T-helper 17 cell (primary cell): ENCODE measurements at places on chromosomes 12 and 14. TPM values are rescaled to one million over a fixed set of nuclear protein-coding genes. Genes with fewer than 3 reads are reported as not detected.

DNA sequence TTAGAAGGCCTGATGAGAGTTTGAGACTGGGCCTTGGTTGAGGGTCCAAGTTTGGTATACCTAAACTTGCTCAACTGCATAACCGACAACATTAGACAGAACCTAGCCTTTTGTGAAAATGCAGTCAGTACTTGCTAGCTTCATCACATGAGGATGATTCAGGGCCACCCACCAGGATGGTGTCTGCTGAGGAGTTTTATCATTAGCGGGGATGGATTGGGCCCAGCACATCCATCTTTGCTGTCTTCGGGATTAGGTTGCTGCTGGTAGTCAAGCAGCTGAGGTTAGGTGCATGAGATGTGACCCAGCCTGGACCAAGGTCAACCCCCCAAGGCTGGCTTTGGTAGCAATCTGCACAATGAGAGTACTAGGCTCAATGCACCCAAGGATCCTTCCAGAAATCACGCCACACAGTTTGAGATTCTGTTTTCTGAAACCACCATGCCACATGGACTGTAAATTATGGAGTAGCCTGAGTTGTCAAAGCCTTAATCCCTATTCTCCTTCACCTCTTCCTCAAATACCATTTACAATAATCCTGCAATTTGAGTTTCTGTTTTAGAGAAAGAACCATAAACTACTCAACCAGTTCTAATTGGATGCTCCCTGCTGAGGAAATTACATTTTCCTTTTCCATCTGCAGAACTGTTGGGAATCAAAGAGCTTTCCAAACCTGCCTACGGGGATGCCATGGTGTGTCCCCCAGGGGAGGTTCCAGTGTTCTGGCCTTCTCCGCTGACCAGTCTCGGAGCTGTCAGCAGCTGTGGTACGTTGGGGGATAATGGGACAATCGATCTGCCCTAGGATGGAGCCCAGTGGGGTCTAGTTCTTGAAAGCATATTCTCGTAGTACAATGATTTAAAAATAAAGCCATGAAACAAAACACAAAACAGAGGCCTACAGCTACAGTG is 61.7 kb downstream of the DGLUCY start:
- no peak for DNase-seq
- H3K4me1 ChIP-seq: peaks cover 14% of the 10 kb centered on the region
- no peak overlapping the region for H3K4me3 ChIP-seq
- no peaks in the 10 kb centered on the region for H3K27me3 ChIP-seq

The C12orf50 gene
- 0.08 TPM for total RNA-seq

DNA sequence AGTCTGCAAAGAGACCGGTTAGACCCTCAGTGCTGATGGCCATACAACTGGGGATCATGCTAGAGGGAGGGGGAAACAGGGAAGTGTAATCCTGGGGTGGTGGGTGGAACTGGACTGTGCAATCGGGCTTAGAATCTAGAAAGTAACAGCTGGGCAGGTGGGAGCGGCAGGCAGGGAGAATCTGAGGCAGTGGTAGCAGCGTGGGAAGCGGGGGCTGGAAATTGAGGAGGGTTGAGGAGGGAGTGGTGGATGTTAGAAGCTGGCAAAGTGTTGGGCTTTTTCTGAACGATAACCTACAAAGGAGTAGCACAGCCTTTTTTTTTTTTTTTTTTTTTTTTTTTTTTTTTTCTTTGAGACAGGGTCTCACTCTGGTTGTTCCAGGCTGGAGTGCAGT is 3.1 kb upstream of the IGFBP6 start:
- DNase-seq: no peak
- H3K4me1 ChIP-seq: peaks cover 25% of the 10 kb centered on the region
- peak overlapping the region; percentile 5 for H3K4me3 ChIP-seq
- H3K36me3 ChIP-seq: peaks cover 2% of the 10 kb centered on the region
- H3K27ac ChIP-seq: no peak overlapping the region

- no peaks in the 10 kb centered on the region for H3K27me3 ChIP-seq
- H3K4me3 ChIP-seq: peak overlapping the region; percentile 83
- H3K36me3 ChIP-seq: peaks cover 2% of the 10 kb centered on the region
- DNase-seq: no peak
- H3K4me1 ChIP-seq: peaks cover 29% of the 10 kb centered on the region
These were observed 1.6 kb upstream of the MANSC4 start for GRCh38 chr12:27781680-27782079.

DNA sequence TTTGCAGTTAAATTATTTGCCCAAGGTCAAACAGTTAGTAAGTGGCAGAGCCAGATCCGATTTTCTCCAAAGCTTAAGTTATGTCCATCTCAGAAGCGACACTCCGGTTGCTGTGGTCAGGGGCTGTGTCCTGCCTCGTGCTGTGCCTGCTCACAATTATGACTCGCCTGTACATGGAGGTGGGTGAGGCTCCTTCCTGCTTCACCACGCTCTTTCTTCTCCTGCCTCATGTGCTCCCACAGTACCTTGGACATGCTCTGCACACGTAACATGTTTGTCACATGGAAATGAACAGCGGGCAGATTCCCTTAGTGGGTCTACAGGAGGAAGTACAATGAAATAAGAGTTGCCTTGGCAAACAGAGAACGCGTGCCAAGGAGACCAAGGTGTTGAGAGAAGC is 62.2 kb upstream of the CCND2 start:
- no peak overlapping the region for H3K4me3 ChIP-seq
- H3K27me3 ChIP-seq: peaks cover 12% of the 10 kb centered on the region
- peaks cover 17% of the 10 kb centered on the region for H3K4me1 ChIP-seq
- no peak for DNase-seq
- H3K27ac ChIP-seq: no peak overlapping the region

- H3K27me3 ChIP-seq: no peaks in the 10 kb centered on the region
- no peak overlapping the region for H3K27ac ChIP-seq
- no peak for DNase-seq
- H3K4me3 ChIP-seq: no peak overlapping the region
- H3K36me3 ChIP-seq: no peaks in the 10 kb centered on the region
- H3K4me1 ChIP-seq: no peaks in the 10 kb centered on the region
These were observed 249.9 kb downstream of the DPF3 start for GRCh38 chr14:72644038-72644437.

The KRT85 gene
- not detected for total RNA-seq

GRCh38 chr12:18819484-18819883 is 81.6 kb downstream of the CAPZA3 start:
- peaks cover 10% of the 10 kb centered on the region for H3K27me3 ChIP-seq
- H3K4me3 ChIP-seq: no peak overlapping the region
- DNase-seq: no peak
- H3K27ac ChIP-seq: no peak overlapping the region

- H3K4me1 ChIP-seq: peaks cover 2% of the 10 kb centered on the region
- no peak overlapping the region for H3K27ac ChIP-seq
- no peak for DNase-seq
These were observed 326.8 kb downstream of the PDZRN4 start for GRCh38 chr12:41514907-41515306.

The C14orf132 gene
- 1.7 TPM for total RNA-seq

DNA sequence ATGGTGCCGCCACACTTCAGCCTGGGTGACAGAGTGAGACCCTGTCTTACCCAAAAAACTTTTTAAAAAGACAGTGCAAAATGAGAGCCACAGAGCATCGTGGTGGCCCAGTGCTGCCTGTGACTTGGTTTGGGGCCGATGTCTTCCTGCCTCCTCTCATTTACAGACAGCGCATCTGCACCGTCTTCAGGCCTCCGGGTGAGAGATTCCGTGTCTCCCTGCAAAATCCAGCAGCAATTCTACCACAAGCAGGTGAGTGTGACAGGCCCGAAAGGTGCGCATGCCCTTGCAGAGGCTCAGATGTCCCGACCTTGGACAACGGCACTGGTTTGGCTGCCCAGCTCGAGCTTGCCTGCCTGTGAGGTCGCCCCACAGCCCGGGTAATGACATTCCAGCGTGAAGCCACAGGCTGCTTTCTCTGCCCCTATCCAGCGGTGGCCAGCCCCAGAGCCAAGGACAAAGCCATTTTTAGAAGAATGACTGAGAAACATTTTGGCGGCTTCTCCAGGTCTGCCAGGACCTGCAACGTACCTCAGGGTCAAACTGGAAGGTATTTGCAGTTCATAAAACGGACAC is 70.3 kb upstream of the RFLNA start:
- no peak for DNase-seq
- no peaks in the 10 kb centered on the region for H3K4me1 ChIP-seq
- H3K27me3 ChIP-seq: peaks cover 53% of the 10 kb centered on the region

GRCh38 chr12:58034712-58035111 is 93.3 kb downstream of the ATP23 start:
- no peaks in the 10 kb centered on the region for H3K4me1 ChIP-seq
- H3K27me3 ChIP-seq: no peaks in the 10 kb centered on the region
- no peaks in the 10 kb centered on the region for H3K36me3 ChIP-seq
- H3K4me3 ChIP-seq: no peak overlapping the region
- DNase-seq: no peak

The POTEG gene
- not detected for total RNA-seq

GRCh38 chr14:76257842-76258397 is 106.2 kb downstream of the GPATCH2L start:
- H3K4me1 ChIP-seq: no peaks in the 10 kb centered on the region
- H3K4me3 ChIP-seq: no peak overlapping the region
- DNase-seq: no peak
- H3K27me3 ChIP-seq: peaks cover 13% of the 10 kb centered on the region
- H3K36me3 ChIP-seq: no peaks in the 10 kb centered on the region

The CISTR gene
- not detected for total RNA-seq

The ANG gene
- total RNA-seq: not detected

DNA sequence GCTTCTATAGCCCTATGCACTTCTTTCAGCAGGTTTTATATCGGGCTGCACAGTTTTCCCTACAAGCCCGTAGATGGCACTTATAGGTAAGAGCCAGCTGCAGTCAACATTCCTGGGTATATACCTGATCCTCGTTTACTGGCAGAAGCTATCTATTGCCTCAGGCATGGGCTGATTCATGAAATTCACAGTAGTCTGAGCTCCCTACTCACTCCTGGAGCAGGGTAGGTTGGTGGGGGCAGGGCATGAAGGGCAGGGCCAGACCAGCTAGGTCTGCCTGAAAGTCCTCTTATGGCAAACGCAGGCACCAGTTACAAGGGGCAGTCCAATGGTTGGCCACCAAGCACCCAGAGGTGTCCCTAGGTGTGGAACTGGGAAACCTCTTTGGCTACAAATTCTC is 345.8 kb downstream of the RPS29 start:
- no peak overlapping the region for H3K4me3 ChIP-seq
- H3K4me1 ChIP-seq: no peaks in the 10 kb centered on the region
- no peak for DNase-seq
- H3K27me3 ChIP-seq: no peaks in the 10 kb centered on the region
- no peak overlapping the region for H3K27ac ChIP-seq
- H3K36me3 ChIP-seq: no peaks in the 10 kb centered on the region

GRCh38 chr12:59370933-59371332 is 224.9 kb upstream of the SLC16A7 start:
- H3K36me3 ChIP-seq: no peaks in the 10 kb centered on the region
- H3K4me1 ChIP-seq: no peaks in the 10 kb centered on the region
- H3K27me3 ChIP-seq: peaks cover 22% of the 10 kb centered on the region
- H3K4me3 ChIP-seq: no peak overlapping the region
- DNase-seq: no peak
- H3K27ac ChIP-seq: no peak overlapping the region

DNA sequence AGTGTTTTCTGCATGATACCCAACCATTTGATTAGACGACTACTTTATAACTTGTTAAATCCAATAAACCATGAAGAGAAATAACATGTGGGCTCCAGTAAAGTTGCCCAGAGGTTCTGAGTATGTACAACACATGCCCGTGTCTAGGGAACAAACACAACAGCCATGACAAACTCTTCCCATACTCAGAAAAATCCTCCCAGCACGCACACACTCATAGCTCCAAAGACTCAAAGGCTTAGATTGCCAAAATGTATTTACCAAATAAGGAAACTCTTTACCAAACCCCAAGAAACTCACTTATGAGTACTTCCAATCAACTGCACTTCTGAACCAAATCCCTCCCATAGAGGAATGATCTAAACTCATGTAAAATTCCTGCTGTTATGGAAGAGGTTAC is 17.3 kb downstream of the SART3 start:
- peaks cover 17% of the 10 kb centered on the region for H3K4me1 ChIP-seq
- DNase-seq: no peak
- H3K27ac ChIP-seq: no peak overlapping the region
- no peaks in the 10 kb centered on the region for H3K27me3 ChIP-seq
- no peak overlapping the region for H3K4me3 ChIP-seq
- peaks cover 13% of the 10 kb centered on the region for H3K36me3 ChIP-seq

The RFLNA gene
- not detected for total RNA-seq

GRCh38 chr14:84959851-84960520 is 570.0 kb upstream of the FLRT2 start:
- H3K36me3 ChIP-seq: no peaks in the 10 kb centered on the region
- H3K4me3 ChIP-seq: no peak overlapping the region
- H3K27me3 ChIP-seq: no peaks in the 10 kb centered on the region
- H3K4me1 ChIP-seq: no peaks in the 10 kb centered on the region
- no peak for DNase-seq

- no peaks in the 10 kb centered on the region for H3K27me3 ChIP-seq
- H3K36me3 ChIP-seq: peaks cover 3% of the 10 kb centered on the region
- H3K27ac ChIP-seq: no peak overlapping the region
- H3K4me1 ChIP-seq: peaks cover 5% of the 10 kb centered on the region
- no peak overlapping the region for H3K4me3 ChIP-seq
These were observed 45.5 kb downstream of the PPM1A start for GRCh38 chr14:60294411-60295069.

DNA sequence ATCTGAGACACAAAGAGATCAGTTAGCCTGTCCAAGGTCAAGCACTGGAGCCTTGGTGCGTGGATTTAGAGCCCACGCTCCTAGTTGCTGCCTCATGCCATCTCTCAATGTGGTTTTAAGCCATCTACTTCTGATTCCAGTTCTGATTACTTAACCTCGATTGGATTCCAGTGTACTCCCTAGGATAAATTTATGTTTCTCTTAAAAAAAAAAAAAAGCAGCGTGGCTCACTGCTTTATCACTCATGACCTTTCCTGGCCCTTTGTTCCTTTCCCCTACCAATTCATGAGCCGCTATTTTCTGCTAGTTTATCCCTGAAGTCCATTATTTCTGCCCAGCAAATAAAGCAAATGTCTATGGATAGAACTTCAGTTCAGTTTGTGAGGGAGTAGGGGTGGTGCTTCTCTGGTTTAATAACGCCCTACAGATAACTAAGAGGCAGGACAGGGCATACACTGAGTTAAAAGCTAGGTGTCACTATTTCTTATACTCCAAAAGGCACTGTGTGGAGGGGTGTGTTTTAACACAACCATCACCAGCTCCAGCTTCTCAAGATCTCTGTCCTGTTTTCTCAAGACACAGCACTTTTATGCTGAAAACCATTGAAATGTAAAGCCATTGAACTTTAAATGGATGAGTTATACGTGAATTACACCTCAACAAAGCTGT is 9.8 kb upstream of the PARP11 start:
- peaks cover 20% of the 10 kb centered on the region for H3K27me3 ChIP-seq
- H3K4me3 ChIP-seq: no peak overlapping the region
- H3K4me1 ChIP-seq: peaks cover 23% of the 10 kb centered on the region
- no peak for DNase-seq

DNA sequence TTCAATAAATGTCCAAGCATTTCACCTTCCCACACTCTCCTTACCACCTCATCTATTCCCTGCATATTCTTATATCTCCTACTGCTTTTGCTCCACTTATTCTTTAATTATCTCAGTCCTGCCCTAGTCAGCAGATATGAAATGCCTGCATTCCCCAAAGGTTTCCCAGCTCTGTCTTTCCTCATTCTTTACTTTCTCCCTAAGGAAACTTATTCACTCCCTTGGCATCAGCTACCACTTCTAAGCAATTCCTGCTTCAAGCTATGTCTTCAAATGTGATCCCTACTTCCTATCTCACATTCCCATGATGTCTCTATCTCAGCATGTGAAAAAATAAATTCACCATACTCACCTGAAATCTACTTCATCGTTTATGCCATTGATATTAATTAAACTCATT is 111.8 kb downstream of the CAPZA3 start:
- H3K27me3 ChIP-seq: peaks cover 12% of the 10 kb centered on the region
- no peak overlapping the region for H3K4me3 ChIP-seq
- no peaks in the 10 kb centered on the region for H3K36me3 ChIP-seq
- no peak for DNase-seq
- no peak overlapping the region for H3K27ac ChIP-seq
- peaks cover 5% of the 10 kb centered on the region for H3K4me1 ChIP-seq
